Dorsolateral prefrontal cortex (tissue), 122 donors: ENCODE measurements at places on chromosomes 2 and 18.

DNA sequence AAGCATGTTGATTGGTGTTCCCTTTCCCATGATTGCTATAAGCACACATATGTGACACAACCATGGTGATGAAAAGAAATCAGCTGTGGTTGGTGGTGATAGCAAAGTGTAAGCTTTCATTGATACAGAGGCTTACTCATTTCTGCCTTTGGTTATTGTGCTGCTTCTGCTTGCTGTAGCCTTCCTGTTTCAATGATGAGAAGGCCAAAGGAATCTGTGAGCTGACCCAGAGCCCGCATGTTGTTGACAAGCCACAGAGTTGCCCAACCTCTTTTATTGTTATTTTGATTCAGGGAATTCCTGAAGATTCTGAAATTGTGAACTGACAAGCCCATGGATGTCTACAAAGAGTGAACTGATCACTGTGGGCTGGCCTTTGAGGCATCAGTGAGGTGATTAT is 164.4 kb downstream of the TMEFF2 start:
- no peak for DNase-seq

DNA sequence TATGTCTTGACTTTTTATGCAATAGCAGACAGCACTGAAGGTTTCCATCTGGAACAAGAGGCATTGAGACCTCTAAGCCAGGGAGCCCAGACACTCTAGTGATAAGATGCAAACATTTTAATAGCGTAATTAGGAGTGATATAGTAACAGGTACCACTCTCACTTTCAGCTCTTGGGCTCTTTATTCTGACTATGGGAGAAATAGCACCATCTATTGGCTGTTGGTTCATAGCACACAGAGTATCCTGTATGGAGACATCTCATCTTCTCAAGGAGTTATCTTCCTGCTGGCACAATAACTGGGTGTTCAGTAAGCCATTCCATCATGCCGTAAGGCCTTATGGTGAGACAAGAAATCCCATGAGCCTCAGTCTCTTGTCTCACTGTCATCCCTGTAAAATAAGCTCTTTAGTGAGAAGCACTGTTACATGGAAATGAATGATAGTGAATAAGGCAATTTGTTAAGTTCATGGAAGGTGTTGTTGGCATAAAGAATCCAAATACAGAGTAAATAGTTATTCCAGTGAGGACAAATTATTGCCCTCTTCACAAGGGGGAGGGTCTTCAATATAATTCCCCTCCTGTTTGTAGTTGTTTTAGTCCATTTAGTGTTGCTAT is 48.3 kb downstream of the THUMPD2 start:
- DNase-seq: no peak

DNA sequence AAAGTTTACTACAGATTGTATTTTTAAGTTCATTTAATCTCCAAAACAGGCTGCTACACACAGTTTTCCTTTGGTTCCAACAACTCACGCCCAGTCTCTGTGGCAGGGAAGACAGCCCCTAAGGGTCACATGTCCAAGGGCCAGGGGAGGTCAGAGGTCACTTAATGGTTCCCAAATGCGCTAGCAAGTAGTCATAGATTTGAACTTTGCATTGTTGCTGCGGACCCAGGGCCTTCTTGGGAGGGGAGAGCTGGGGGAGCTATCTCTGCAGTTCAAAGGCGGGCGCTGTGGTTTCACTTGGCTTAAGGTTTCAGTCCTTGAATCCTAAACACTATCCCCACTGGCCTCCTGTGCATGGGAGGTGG is 74.8 kb upstream of the ZNF532 start:
- DNase-seq: no peak

DNA sequence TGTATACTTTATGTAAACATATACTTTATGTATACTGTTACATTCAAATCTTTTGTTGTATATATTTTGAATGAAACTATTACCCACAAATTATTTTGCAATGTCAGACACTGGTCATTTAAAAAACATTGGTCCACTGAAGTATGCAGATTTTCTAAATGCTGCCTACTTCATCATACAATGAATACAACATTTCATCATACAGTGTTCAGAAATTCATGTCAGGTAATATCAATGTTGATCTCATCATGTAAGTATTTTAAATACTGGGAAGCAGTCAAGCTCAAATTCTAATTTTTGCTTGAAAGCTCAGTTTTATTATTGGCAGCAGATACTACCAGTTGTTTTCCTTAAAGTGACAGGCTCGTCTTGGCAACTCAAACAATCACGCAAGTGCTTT is 2.9 kb upstream of the STAT4 start:
- DNase-seq: no peak

GRCh38 chr2:178237488-178238153 is 43.3 kb downstream of the OSBPL6 start:
- no peak for DNase-seq

DNA sequence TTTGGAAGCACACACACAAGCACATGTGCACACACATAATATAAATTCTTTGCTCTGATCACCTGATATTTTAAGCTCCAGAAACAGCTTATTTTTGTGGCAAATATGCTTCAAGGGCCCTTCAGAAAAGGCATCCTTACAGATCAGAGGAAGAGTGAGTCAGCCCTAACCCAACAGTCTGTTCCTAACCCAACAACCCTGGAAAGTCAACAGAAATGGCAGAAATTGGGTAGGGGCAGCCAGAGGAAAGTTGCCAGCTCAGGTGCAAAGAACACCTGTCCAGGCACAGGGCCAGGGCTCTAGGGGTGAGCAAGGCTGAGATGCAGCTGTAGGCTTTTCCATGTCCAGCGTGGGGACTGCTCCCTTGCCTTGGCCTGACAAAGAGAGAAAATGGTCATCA is 6.4 kb upstream of the NCKAP5 start:
- DNase-seq: no peak

GRCh38 chr18:48869591-48869990 is 81.2 kb downstream of the SMAD7 start:
- DNase-seq: no peak

- no peak for DNase-seq
Observed at GRCh38 chr2:138713504-138713903, 66.7 kb downstream of the NXPH2 start.

DNA sequence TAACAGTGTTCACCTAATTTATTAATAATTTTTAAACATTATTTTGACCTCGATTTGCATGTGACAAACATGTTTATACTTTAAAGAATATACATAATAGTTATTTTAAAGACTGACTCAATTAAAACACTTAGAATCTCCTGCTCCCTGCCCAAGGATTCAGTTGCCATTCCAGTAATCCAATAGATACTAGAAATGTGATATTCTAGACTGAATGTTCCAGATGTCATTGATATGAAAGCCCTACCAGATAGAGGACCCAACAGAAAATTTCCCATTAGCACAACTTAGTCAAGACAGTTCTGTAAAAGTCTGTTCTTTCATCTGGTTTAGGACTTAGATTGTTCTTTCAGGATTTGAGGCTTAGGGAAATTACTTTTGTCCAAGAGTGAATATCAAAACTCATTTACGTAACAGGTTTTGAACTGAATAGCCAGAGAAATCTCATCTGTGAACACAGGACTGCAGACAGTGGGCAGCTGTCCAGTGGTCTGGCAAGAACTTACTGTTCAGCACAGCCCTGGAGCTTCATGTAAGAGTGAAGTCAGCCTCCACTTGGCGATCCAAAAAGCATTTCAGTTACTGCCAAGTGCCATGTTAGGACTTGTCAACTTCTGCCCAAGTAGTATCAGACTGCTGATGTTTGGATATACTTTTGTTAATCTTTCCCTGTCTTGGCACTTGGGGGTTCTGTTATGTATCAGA is 77.5 kb downstream of the OSBPL6 start:
- no peak for DNase-seq

- DNase-seq: no peak
Observed at GRCh38 chr18:65752625-65753325, 2.0 kb downstream of the CDH7 start.

DNA sequence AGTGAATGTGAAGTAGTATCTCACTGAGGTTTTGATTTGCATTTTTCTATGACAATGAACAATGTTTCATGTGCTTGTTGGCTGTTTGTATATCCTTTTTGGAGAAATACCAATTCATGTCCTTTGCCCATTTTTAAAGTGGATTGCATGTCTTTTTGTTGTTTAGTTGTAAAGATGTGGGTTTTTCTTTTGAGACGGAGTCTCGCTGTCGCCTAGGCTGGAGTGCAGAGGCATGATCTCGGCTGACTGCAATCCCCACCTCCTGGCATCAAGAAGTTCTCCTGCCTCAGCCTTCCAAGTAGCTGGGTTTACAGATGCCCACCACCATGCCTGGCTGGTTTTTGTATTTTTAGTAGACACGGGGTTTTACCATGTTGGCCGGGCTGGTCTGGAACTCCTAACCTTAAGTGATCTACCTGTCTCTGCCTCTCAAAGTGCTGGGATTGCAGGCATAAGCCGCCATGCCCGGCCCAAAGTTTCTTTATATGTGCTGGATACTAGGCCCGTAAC is 236.7 kb downstream of the MYCN start:
- DNase-seq: no peak

DNA sequence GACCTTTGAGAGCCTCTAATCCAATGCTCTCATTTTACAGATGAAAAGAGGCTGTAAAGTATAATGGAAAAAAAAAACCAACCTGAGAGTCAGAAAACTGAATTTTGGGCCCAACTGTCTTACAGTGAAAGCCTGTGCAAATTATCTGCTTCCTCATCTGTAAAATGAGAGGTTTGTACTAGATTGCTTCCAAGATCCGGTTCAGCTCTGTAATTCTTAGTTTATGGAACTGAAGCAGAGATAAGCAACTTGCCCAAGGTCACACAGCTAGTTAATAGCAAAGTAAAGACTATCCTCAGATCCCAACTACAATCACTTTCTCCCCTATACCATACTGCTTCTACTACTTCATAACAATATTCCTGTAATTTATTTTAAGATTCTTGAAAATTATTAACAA is 6.3 kb downstream of the TLK1 start:
- no peak for DNase-seq

GRCh38 chr2:73101626-73102256 is 11.0 kb downstream of the RAB11FIP5 start:
- no peak for DNase-seq

- DNase-seq: peak; percentile 64
Observed at GRCh38 chr2:204842661-204843485, 297.6 kb downstream of the PARD3B start.

DNA sequence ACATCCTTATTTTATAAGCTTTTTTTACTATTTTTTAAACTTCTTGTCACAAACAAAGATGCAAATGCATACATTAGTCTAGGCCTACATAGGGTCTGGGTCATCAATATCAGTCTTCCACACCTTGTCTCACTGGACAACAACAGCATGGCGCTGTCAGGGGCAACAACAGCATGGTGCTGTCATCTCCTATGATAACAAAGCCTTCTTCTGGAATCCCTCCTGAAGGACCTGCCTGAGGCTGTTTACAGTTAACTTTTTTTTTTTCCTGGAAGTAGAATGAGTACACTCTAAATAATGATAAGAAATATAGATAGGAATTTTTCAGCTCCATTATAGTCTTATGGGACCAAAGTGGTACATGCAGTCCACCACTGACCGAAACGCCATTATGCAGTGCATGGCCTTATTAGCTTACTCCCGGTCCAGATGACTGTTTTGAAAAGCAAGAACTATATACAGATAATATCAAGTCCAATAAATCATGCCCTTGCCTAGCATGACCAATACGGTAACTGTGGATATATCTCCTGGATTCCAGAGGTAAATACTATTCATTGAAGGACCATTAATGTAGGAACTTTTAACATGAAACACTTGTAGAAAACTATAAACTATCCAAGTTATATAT is 38.4 kb downstream of the TCF4 start:
- DNase-seq: no peak
